ENCODE measurements at places on chromosomes 1 and 21.
A peak's percentile ranks its signal among the peaks of the same experiment; 100 is the strongest.

GRCh38 chr1:197773856-197774255 is 1.4 kb downstream of the DENND1B start:
- DNase-seq = no peak

- DNase-seq = no peak
Measured at GRCh38 chr1:56199061-56199460, 380.3 kb downstream of the PLPP3 start.

GRCh38 chr21:40972151-40972550 is 125.2 kb upstream of the DSCAM start:
- no peak for DNase-seq

DNA sequence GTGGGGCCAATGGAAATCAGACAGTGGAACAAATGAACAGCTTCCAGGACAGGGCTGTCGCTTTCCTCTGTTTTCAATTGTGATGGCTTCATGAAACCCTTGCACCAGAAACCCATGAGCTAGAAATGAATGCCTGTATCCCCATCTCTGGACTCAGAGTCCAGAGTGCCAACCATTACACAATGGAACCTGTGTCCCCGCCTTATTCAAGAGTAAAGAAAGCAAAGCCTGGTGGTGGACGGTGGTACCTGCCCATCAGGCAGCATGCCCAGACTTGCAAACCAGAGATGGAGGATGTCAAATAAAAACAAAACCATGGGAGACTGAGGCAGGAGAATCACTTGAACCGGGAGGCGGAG is 4.4 kb upstream of the CAPN2 start:
- DNase-seq = no peak

DNA sequence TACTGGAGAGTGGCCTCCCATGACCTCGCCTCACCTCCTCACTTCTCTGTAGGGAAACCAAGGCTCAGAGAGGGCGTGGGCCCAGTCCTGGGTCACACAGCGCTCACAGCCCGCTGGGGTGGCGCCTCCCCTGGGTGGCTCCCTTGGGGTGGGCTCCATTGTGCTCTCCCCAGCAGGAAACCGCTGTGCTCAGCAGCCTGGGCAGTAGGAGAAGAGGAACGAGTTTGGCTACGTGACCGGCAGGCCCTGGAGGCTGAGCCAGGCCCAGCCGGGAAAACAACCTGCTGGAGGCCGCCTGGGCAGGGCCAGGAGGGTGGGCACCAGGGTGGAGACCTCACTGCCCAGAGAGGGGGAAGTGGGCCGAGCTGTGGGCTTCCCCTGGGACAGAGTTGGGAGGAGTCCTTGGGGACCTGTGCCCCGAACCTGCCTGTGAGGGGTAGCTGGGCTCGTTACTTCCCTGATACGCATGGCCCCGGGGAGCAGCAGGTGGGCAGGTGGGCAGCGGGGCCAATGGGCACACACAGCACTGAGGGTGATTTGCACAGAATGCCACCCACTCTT is 15.0 kb upstream of the FAM131C start:
- no peak for DNase-seq

GRCh38 chr1:42831273-42831672 is 14.1 kb upstream of the SVBP start:
- no peak for DNase-seq

DNA sequence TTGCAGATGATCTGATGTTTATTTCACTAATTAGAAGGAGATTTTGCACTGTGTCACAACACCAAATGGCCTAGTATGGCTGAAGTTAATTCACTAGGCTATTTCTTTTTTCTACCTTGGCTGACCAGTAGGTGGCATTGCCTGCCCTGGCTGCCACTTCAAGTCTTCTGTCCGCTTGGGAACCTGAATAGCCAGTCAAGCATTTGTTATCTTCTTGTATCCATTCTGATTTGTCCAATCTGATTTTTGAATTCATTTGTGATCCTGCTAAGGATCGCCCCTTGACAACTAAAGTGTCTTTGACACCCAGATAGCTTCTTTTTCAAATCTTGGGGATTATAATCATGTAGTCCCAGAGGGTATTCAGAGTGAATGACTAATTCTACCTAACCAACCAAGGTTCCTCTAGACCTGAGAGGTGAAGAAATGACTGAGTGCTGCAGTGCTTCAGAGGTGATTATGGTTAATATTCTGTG is 99.4 kb downstream of the GIPC2 start:
- DNase-seq = peak; percentile 25

- no peak for DNase-seq
Measured at GRCh38 chr1:94949681-94950661, 23.1 kb upstream of the CNN3 start.

DNA sequence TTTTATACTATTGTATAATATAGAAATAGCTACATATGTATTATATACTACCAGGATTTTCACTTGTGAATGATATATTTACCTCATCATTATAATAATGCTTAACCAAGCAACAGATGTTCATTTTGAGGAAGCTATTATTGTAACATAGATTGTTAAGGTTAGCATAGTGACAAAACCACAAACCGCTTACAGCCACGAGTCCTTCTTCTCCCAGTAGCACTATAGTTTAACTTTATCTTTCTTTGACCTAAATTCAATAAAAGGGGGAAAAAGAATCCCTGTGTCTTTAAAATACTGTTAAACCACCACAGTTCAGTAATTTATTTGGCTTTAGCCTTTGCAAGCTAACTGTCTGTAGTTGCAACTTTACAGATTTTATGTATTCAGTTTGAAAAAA is 1039.4 kb upstream of the B3GALT2 start:
- no peak for DNase-seq

- DNase-seq = no peak
Measured at GRCh38 chr1:107871259-107871658, 93.7 kb downstream of the VAV3 start.

- DNase-seq = no peak
Measured at GRCh38 chr1:148290881-148291280, 138.8 kb upstream of the NBPF11 start.

DNA sequence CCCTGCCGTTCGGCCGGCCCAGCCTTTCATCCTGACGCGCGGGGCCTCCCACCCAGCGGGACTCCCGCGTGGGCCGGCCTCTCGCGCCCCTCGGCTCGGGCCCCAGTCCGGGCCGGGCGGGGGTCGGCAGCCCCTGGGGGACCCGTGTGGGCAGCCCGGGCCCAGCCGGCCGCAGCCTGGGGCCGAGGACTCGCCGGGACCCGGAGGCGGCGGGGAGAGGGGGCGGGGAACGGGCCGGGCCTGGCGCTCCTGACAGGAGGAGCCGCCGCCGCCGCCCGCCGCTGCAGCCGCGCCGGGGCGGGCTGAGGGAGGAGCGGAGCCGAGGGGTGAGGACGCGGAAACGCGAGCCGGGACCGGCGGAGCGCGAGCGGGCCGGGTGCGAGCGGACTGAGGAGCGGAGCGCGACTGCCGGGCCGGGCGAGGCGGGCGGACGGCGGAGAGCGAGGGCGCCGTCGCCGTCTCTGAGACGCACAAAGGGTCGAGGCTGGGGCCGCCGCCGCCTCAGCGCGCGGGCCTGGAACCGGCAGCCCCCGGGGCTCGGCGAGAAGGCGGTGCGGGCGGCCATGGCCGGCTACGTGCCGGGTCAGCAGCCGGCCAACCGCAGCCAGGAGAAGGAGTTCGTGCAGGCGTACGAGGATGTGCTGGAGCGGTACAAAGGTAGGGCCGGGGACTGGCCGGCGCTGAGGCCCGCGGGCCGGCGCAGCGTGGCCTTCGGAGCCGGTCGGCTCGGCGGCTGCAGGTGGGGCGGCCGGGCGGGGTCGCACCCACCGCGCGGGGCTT is 79.1 kb downstream of the NDUFS5 start:
- DNase-seq = no peak

- no peak for DNase-seq
Measured at GRCh38 chr1:185342672-185343259, 25.7 kb upstream of the IVNS1ABP start.

DNA sequence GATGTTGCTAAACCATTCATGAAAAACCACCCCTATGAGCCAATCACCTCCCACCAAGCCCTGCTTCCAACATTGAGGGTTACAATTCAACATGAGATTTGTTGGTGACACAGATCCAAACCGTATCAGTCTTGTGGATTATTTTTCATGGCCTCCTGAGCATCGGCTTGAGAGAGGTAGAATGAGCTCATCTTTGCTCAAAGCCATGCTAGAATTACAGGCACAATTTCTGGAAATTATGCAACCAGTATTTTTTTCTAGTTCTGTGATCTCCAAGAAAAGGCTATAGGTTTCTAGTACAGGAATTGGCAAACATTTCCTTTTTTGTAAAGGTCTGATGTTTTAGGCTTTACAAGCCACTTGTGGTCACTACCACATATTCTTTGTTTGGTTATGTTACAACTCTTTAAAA is 219.4 kb downstream of the DUSP10 start:
- DNase-seq = no peak

DNA sequence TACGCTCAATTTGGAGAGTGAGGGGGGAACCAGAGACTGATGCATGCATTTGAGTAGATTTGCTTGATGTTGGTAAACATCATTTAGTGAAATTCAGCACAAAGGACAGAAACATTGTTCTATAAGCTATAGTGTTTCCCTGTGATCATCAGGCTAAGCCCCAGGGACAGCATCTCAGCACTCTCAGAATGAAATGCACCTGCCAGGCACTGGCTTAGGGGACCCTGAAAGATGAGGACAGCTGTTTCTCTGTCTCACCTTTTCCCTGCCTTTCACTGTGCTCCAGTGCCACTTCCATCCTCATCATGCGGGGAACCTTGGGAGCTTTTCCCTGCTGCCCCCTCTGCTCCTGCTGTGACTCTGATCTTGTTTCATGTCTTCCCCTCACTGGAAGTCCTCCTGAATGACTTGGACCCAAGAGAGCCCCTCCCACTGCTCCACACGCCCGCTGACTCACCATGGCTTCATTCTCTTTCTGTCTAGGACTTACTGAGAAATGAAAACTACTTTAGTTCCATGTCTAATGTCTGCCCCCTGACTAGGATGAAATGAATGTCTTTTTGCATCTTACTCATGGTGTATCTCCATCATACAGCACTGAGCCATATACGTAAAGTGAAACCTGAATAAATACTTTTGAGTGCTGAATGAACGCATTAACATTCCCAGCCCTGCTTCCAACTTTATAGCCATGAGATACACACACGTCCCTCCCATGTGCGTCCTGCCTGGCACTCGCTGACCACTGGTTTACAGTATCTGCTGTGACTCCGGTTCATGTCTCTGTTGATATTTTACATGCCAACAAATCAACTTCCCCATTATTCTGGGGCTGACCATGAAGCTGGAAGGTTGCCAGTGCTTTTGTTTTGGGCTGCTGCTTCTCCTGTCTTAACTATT is 182.0 kb downstream of the PCP4 start:
- DNase-seq = no peak

DNA sequence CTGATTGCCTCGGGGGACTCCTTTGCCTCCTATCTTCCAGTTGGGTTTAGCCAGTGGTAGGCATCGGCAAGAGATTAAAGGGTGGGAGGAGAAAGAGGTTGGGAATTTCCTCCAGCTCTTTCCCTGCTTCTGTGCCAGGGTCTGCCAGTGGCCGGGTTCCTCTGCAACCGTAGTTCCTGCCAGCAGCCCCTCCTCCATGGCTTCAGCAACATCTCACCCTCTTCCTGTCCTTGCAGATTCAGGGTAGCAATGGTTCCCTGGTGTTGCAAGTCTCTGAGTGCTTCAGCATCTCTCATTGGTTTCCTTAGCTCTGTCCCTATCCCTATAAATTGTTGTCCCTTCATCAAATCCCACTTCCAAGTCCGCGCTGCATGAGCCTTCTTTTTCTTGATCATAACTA is 223.1 kb upstream of the JUN start:
- DNase-seq = no peak

- DNase-seq = no peak
Measured at GRCh38 chr1:183048087-183049085, 25.2 kb downstream of the LAMC1 start.

GRCh38 chr1:38028105-38028591 is 15.6 kb downstream of the UTP11 start:
- DNase-seq = no peak

GRCh38 chr1:236334893-236335545 is 53.3 kb upstream of the ERO1B start:
- no peak for DNase-seq

GRCh38 chr1:73676186-73676585 is 521.8 kb downstream of the LRRIQ3 start:
- no peak for DNase-seq

DNA sequence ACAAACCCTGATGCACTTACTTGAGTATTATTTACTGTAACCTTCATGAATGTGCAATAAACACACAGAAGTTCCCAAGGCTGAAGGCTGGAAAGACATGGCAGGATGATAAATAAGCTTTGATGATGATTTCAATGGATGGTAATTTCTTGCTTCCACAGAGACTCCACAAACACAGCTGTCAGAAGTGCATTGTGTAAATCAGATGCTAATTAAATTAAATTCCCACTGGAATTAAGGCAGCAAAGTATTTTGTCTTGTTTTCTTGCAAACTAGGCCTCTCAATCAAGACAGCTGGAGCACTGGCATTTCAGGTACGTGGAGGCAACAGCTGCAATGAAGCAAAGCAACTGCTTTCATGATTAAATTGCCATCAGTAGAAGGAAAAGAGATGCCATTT is 24.1 kb downstream of the FAM177B start:
- no peak for DNase-seq

DNA sequence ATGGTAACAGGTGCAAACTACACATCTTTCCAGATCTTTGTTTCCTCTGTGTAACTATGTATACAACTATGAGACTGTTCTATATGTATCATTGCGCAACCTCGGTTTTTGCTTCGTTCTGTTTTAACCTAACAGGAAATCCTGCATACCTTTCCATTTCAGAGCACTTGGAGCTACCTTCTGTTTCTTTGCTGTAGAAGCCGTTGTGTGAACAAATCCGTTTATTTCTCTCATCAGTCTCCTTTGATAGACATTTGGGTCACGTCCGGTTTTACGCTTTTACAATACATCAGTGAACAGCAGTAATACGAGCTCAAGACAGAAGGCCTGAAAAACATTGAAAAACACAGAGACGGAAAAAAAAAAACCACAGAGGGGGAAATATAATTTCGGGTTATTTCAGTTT is 10.5 kb downstream of the ATP5IF1 start:
- no peak for DNase-seq

DNA sequence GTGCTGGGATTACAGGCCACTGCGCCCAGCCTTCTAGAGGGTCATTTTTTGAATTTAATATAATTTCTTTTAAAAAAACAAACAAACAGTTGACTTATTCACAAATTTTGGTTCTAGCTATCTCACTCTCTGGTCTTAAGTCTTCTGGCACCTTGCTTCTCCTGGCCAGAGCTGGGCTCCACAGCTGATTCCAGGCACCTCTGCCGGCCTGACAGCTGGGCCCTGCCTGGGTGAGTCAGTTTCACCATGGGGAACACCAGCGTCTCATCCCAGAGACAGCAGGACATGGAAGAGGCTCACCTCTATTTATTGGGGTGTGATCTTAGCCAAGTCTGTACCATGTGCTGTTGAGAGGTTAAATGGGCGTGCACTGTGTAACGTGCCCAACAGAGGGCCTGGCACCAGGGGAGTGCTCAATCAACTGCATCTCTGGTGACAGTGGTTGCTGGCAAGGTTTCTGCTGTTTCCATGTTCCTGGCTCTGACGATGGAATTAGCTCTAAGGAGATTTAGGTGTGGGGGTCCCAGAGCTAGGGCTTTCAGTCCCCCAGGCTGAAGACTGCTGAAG is 956 bp downstream of the CPLANE2 start:
- no peak for DNase-seq

- DNase-seq = peak; percentile 72
Measured at GRCh38 chr21:40053007-40053406, 185.8 kb downstream of the PCP4 start.
